CD4-positive, CD25-positive, alpha-beta regulatory T cell (primary cell): ENCODE measurements at places on chromosomes 7 and 10.

DNA sequence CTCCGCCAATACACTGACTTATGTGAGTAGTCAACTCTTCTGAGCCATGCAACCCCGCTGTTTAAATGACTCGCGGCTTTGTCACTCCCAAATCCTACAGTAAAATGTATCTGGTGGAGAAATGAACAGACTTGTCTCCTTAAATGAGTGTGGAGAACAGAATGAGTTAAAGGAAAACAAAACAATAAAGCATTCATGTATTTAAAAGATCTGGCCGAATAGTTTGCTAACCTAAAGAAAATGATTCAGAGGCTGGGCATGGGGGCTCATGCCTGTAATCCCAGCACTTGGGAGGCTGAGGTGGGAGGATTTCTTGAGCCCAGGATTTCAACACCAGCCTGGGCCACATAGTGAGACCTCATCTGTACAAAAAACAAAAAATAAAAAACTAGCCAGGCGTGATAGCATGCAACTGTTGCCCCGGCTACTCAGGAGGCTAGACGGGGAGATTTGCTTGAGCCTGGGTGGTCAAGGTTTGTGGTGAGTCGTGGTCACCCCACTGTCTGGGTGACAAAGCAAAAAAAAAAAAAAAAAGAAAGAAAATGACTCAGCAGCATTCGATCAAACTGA lies 86.5 kb upstream of the PFKP start:
- DNase-seq, result no peak

DNA sequence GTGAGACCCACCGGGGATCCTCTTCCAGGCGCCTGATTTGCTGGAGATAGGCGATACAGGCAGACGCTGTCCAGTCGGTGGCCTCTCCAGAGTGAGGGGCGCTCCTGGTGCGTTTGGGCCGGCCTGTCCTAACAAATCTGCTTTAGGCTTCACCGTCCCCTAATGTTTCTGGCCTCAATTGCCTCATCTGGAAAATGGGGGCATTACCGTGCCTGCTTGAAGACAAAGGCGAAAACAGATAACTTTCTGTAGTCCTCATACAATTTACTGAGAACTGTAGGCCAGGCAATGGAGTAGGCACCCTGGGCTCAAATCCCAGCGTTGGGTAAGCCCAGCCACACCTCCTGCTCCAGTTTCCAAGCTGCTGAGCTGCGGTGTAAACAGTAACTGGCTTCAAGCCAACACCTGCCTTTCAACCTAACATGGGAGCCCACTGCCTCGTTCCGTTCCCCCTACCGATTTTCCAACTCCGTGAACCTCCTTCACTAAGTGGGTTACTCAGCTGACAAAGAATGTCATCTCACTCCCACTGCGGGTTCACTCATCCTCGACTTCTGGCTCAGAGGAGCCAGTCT lies 589 bp upstream of the ZFAND4 start:
- DNase-seq, result no peak

DNA sequence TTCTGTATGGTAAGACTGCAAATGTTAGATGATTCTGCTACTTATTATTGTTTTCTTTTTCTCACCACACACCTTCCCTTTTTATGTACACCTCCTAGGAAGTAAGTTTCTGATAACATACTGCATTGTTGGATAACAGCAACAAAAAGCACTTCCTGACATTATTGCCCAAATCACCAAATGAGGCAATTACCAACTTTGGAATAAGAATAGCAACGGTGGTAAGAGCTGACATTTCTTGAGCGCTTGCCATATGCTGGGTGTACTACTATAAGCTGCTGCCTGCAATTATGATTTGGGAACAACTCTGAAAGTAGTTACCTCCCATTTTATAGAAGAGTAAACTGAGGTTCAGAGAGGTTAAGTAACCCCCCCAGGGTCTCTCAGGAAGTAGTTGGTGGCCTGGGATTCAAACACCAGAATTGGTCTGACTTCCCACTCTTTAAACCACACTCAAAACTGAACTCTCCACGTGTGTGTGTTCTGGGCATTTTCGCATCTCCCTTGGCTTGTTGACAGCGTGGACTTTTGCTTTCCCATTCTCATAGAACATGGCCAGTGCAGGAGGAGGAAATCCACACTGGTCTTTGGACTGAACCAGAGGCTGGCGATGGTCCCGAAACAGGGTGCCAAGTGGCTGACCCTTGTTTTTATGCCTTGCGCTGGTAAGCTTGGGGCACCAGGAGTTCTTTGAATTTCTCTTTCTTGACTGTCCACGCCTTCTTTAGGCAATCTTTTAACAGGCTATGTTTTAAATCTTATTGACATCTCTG lies 71.4 kb downstream of the TCF7L2 start:
- DNase-seq, result no peak

GRCh38 chr7:76225379-76225778 lies 23.7 kb downstream of the SRRM3 start:
- DNase-seq, result no peak

DNA sequence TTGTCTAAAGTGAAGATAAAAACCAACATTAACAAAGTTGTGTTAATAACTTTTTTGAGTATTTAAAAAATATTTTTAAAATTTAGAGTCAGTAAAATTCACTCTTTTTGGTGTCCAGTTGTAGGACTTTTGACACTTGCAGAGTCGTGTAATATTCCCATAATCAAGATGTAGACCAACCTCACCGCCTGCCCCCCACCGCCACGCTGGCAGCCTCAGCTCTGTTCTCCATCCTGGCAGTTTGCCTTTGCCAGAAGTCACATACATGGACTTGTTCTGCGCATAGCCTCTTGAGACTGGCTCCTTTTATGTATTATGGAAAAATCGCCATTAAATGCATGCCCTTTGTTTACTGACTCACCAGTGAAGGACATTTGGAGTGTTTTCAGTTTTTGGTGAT lies 27.3 kb upstream of the SYCE1 start:
- no peak for DNase-seq

GRCh38 chr7:43294080-43294630 lies 181.7 kb downstream of the HECW1 start:
- DNase-seq, result no peak

DNA sequence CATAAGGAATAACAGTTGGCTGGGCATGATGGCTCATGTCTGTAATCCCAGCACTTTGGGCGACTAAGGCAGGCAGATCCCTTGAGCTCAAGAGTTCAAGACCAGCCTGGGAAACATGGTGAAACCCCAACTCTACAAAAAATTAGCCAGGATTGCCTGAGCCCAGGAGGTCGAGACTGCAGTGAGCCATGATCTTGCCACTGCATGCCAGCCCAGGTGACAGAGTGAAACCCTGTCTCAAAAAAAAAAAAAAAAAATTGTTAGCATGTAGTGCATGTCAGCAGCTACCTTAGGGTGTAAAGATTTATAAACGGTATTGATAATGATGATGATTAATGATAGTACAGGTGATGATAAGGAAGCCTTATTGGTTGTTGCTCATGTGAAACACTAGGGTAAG lies 331.2 kb upstream of the FZD1 start:
- no peak for DNase-seq

GRCh38 chr7:132350741-132351140 lies 225.5 kb downstream of the PLXNA4 start:
- DNase-seq, result no peak

GRCh38 chr10:5895804-5896203 lies 5.8 kb downstream of the FBH1 start:
- DNase-seq, result peak; percentile 85

GRCh38 chr10:80946073-80946472 lies 408.4 kb downstream of the SH2D4B start:
- DNase-seq, result no peak

GRCh38 chr10:43913676-43914235 lies 265.1 kb upstream of the ZNF32 start:
- no peak for DNase-seq

GRCh38 chr7:96663871-96664445 lies 45.7 kb downstream of the SEM1 start:
- DNase-seq, result no peak

DNA sequence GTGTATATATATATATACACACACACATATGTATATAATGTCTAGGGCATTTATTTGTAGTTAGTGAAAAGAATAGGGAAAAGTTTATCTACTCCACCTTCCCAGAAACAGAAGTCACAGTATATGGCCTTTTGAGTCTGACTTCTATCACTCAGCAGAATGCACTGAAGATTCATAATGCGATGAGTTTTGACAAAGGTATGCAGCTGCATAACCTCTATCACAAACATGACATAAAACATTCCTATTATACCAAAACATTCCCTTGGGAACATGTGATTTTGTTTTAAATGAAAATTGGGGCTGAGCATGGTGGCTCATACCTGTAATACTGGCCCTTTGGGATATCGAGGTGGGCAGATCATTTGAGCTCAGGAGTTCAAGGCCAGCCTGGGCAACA lies 137.3 kb upstream of the EEPD1 start:
- no peak for DNase-seq

DNA sequence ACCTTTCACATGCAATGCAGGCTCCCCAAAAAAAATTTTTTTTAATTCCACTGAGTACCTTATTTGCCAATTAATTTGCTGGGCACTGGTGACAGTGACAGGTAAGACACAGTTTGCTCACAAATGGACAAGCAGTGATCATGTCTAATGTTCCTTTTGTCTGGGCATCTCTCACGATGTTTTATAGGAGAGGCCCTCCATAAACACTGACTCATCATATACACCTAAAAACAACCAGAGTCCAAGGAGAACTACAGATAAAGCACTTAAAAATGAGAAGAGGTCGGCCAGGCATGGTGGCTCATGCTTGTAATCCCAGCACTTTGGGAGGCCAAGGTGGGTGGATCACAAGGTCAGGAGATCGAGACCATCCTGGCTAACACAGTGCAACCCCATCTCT lies 105.1 kb downstream of the ATE1 start:
- no peak for DNase-seq

DNA sequence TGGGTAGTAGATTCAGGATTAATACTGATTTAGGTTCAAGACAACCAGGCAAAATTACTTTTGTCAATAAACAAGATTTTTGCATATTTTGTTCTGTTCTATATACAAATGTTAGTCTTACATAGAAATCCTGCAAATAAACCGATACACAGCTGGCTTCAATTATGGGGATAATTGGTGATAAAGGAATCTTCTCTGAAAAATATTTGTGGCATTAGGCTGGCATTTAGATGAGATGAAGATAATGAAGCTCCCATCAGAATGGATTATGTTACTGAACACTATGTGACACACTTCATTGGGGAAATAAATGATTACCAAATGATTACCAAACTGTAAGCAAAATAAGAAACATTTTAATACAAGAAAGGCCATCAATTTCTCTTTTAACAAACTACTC lies 65.8 kb downstream of the NT5C2 start:
- no peak for DNase-seq

GRCh38 chr10:102630663-102631062 lies 13.6 kb upstream of the TRIM8 start:
- no peak for DNase-seq

DNA sequence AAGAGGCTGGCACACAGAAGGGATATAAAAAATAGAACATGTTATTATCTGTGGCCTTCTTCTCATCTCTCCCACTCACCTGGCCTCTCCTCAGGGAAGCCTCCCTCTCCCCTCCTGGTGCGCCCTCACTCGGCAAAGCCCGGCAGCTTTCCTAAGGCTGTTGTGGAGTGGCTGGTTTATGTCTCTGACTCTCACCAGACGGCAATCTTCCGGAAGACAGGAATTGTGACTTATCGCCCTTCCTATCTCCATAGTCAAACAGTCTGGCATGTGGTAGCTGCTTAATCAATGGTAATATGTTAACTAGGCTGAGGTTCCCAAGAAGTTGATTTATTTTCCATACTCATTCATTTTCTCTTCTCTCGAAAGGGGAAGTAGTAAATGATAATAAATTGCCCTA lies 78.7 kb downstream of the ATXN7L1 start:
- DNase-seq, result no peak

- DNase-seq, result no peak
These were observed 217.6 kb downstream of the MLLT10 start for GRCh38 chr10:21751341-21752310.

DNA sequence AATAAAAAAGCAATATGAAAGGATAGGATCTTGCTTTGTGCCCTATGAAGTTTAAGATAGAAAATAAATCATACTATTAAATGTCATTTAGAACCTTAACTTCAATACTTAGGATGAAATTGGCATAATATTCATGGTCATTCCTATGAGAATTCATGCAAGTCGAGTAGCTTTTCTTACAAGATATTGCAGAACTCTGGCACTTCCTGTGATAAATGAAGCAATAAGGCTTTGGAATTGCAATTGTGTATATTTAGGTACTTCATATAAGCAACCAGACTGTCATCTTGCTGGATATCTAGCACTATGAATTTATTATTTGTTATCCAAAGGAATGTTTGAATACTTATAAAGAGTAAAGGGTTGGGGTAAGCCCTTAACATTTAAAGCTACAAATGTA lies 116.5 kb downstream of the ZNF438 start:
- no peak for DNase-seq

GRCh38 chr7:143002106-143002505 lies 24.8 kb downstream of the OR9A2 start:
- DNase-seq, result peak; percentile 19

- no peak for DNase-seq
These were observed 88.8 kb upstream of the LYZL1 start for GRCh38 chr10:29199941-29200679.

DNA sequence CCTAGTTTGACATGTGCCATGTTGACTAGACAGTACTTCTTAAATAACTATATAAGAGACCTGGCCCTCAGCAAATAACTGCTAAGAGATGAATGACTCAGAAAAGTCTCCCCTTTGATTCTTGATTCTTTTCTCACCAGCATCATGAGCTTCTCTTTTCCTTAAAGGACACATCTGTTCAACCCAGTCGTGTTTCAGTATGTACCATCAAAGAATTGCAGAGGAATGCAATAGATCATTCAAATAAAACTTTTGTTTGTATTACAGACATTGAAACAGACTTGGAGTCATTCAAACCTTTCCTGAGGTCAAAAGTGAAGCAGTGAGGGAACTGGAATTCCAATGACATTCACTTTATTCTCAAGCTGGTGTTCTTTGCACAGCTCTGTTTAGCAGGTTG lies 598.3 kb upstream of the GHITM start:
- no peak for DNase-seq

DNA sequence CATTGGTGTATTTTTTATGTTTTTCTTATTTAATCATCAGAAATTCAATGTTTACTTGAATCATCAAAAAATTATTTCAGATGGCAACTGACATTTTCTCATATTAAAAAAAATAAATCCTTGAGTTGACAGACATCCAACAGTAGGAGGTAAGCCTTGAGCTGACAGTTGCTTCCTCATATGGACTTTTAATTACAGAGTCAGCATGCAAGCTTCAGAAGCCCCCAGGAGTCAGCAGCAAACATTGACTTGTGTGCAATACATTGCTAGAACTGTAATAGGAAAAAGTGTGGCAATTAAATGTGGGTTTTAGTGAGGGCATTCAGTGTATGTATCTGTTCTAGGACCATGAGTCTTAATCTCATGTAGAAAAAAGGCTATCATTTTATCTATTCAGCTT lies 62.4 kb upstream of the TAS2R16 start:
- no peak for DNase-seq

GRCh38 chr7:157900011-157900410 lies 563.2 kb downstream of the DNAJB6 start:
- DNase-seq, result no peak

GRCh38 chr7:30365621-30366020 lies 81.2 kb downstream of the ZNRF2 start:
- DNase-seq, result no peak

DNA sequence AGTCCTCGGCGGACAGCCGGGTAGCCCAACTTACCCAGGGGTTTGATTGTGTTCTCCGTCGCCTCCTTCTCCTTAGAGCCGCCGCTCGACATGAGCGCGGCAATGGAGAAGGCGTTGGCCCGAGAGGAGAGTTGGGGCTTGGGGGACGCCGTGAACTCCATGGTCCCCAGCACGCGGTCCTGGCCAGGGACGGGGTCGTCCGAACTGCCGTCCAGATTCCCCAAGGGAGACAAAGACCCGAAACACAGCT lies 515 bp downstream of the TBX20 start:
- DNase-seq, result no peak
